Substantia nigra (tissue), 51 donors: ENCODE measurements at places on chromosomes 11 and 22.

GRCh38 chr11:13348305-13348704 lies 70.7 kb downstream of the BMAL1 start:
- DNase-seq: no peak

DNA sequence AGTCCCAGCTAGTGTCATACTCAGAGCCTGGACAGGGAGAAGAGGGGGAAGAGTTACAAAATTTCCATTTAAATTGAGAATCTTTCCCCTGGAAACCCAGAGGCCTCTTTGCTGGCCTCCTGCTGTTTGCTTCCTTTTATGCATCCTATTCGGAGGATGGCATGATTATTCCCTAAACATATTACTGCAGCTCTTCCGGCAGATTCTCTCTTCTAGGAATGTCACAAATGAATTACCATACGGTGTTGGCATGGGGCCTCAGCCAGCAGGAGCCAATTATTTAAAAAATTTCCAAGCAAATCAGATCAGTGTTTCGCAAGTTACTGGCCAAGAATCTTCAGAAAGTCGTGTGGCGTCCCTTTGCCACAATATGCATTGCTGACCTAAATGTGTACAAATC lies 326.7 kb upstream of the NCAM1 start:
- DNase-seq: no peak

GRCh38 chr11:104965735-104966134 lies 2.6 kb downstream of the CASP4 start:
- DNase-seq: no peak

DNA sequence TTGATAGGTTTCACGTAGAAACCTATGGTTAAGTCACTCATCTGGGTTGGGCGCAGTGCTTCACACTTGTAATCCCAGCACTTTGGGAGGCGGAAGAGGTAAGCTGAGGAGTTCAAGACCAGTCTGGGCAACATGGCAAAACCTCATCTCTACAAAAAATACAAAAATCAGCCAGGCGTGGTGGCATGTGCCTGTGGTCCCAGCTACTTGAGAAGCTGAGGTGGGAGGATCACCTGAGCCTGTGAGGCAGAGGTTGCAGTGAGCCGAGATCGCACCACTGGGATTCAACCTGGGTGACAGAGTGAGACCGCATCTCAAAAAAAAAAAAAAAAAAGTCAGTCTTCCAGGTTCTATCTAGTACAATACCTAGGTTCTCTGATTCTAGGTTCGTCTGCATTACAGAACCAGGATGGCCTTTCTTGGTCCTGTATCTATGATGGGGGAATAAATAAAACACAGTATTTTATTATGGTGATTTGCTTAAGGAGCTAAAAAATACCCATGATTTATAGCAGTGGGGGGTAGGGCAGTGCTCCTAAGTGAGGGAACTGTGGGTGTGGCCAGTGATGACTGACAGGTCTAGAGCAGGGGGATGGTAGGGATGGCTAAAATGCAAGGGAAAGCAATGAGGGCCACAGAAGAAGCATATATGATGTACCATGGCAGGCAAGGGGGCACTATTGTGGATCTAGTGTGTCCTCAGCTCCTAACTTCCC lies 65.5 kb upstream of the NUP160 start:
- DNase-seq: no peak

DNA sequence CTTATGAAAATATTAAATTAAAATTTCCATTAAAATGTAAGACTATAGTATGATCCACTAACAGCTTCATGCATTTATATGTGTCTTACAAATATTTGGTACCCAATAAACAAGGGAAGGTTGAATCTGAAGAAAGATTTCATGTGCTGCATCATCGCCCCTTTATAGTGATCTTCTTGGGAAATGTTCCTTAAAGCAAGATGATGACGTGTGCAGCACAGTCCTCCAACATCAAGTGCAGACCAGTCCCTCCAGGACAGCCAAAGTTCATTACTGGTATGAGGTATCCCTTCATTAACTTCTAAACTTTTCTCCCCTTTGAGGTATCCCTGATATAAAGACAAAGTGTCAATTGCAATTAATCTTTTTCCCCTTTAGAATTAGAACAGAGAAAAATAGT lies 567.0 kb downstream of the METTL15 start:
- no peak for DNase-seq

GRCh38 chr11:100681064-100681502 lies 6.0 kb upstream of the ARHGAP42 start:
- no peak for DNase-seq

- DNase-seq: no peak
Observed at GRCh38 chr22:24099071-24099470, 82.2 kb upstream of the SUSD2 start.

GRCh38 chr11:60315871-60316270 lies 11.2 kb upstream of the MS4A6E start:
- DNase-seq: no peak

GRCh38 chr11:34488855-34489557 lies 24.6 kb downstream of the ELF5 start:
- no peak for DNase-seq

GRCh38 chr11:130871616-130872015 lies 44.7 kb downstream of the SNX19 start:
- no peak for DNase-seq

- DNase-seq: no peak
Observed at GRCh38 chr11:45715418-45715817, 50.0 kb upstream of the CHST1 start.

DNA sequence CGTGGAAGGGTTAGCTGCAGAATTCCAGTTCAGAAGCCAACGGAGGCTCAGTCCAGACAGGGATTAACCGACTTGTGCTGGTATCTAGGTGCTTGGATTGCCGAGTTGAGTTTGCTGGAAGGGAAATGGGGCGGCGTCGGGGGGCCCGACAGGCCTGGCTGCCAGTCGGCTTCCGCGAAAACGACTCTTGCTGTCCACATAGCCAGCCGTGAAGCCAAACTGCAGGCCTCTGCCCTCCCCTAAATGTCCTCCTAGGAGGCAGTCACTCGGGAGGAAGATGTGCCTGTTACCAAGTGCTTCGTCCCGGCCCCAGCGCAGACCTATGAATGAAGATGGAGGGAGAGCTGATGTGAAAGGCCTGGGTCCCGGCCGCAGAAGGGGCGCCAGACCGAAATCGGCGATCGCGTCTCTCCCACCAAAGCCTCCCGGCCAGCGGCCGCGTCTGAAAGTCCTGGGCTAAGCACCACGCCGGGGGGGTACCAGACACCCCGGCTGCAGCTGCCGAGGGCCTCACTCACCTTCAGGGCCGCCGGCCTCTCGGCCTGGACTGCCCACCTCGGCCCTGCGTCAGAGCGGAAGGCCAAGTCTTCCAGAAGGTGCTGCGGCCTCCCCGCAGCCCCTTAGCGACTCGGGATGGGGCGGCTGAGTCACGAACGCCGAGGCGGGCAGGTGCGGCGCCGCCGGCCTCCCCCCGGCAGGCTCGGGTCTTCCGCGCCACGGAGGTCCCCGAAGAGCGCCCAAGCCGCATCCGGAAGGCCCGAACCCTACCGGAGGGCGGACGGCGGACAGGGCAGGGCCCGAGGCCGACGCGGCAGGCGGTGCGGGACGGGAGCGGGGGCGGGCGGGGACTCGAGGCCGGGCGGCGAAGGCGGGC lies 7.5 kb downstream of the DPAGT1 start:
- no peak for DNase-seq

GRCh38 chr11:127627204-127627603 lies 626.6 kb upstream of the KIRREL3 start:
- DNase-seq: no peak

GRCh38 chr11:48341466-48341865 lies 16.7 kb downstream of the OR4C3 start:
- DNase-seq: no peak

DNA sequence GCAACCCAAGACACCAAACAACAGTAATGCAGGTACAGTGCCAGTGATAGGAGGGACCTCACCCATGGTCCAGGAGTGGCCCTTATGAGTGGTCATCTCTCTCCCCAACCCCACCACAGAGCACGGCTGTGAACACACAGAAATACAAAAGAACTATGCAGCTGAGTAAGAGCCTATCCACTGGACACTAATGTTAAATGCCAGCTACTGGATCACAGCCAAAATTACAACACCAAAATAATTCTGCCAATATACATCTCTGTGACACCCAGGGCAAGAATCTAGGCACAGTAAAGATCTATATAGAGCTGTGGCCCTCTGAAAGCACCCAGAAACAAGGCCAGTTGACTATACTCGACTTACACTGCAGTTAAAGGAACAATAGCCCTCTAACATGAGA lies 22.8 kb upstream of the GPR83 start:
- no peak for DNase-seq

DNA sequence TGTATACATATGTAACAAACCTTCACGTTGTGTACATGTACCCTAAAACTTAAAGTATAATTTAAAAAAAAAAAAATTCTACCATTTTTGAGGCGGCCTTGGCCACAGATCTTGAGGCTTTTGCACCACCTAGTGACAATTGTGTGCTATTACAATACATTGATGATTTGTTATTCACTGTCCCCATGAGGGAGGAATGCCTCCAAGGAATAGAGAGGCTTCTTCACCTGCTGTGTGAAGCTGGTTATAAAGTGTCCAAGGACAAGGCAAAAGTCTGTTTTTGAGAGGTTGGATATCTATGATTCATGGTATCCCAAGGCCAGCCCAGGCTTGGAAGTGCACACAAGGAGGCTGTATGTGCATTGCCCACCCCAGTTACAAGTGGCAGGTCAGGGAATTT lies 30.7 kb downstream of the SLC22A25 start:
- no peak for DNase-seq

- DNase-seq: no peak
Observed at GRCh38 chr11:96311120-96311568, 31.9 kb downstream of the MAML2 start.

- DNase-seq: no peak
Observed at GRCh38 chr22:36743591-36744412, 32.1 kb downstream of the IFT27 start.

- no peak for DNase-seq
Observed at GRCh38 chr11:67647471-67647870, 3.1 kb downstream of the ACY3 start.

DNA sequence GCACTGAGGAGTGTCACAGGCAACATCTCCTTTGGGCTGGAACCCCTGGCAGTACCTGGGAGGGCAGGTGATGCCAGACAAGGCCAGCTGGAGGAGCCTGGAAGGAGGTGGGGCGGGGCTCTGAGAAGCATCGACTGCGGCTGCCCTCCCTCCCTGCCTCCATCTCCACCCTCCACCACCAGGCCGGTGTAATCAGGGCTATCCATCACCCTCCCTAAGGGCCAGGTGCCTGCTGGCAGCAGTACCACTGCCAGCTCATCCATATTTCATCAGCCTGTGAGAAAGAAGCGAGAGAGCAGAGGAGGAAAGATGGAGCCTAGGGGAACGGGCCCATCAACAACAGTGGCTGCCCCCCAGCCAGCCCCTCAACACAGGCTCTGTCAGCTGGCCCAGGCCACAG lies 51.4 kb upstream of the RASD2 start:
- no peak for DNase-seq

- no peak for DNase-seq
Observed at GRCh38 chr11:121950160-121950559, 165.9 kb downstream of the BLID start.

- no peak for DNase-seq
Observed at GRCh38 chr11:16873289-16873688, 134.8 kb downstream of the C11orf58 start.

GRCh38 chr11:95542868-95543551 lies 246.6 kb downstream of the FAM76B start:
- DNase-seq: no peak

DNA sequence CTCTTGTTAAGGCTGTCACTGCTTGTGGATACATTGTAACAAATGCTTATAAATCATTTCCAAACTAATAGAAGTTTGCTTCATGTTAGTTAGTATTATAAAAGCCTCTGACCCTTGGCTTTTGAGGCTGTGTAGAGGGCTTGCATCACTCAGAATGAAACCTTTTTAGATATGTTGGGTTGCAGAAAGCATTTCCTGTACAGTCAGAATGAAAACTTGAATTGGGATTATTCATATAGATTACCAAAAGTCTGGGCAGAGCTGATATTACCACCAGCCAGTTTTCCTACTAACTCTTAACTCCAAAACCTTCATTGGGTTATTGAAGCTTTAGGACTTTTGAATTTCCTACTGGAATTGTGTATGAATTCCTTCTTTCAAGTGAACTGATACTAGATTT lies 12.0 kb downstream of the KMT2A start:
- DNase-seq: no peak

GRCh38 chr11:38005597-38005996 lies 1407.6 kb upstream of the RAG2 start:
- no peak for DNase-seq

- no peak for DNase-seq
Observed at GRCh38 chr11:33787076-33787475, 12.8 kb upstream of the FBXO3 start.

- DNase-seq: no peak
Observed at GRCh38 chr11:34495724-34496377, 17.7 kb downstream of the ELF5 start.

DNA sequence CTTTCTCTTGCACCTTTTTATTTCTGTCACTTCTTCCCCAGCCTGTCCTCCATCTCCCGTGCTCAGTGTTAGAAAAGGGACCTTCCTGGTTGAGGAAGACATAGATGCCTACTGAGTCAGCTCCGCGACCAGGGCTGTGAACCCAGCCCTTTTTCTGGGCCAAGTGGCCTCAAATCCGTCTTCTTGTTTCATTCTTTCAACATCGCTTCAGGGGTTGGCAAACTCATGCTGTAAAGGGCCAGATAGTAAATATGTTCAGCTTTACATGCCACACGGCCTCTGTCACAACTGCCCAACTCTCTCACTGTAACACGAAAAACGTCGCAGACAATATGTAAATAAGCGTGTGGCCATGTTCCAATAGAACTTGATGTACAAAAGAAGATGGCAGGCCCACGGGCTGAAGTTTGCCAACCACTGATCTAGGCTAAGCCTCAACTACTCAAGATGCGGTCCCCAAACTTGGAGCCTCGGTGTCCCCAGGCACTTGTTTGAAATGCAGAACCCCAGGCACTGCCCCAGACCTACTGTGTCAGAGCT lies 338.4 kb downstream of the MN1 start:
- DNase-seq: no peak

DNA sequence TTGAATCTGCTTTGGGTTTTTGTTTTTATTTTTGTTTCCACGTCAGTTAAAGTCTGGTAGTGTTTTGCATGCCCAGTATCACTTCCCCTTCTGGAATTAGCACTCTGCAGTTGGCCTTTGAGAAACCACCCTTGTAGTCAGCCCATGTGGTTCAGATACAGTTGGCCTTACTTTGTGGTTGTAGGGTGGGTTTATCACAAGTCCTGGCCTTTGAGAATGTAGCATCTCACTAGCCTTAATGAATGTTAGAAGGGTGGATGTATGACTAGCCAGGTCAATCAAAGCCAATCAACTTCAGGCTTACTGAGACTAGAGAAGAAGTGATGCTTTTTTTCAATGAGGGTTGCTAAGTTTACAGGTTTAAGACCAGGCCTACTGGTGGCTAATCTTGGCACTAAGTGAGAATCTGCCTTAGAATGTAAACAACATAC lies 19.8 kb downstream of the ARL14EP start:
- DNase-seq: no peak

DNA sequence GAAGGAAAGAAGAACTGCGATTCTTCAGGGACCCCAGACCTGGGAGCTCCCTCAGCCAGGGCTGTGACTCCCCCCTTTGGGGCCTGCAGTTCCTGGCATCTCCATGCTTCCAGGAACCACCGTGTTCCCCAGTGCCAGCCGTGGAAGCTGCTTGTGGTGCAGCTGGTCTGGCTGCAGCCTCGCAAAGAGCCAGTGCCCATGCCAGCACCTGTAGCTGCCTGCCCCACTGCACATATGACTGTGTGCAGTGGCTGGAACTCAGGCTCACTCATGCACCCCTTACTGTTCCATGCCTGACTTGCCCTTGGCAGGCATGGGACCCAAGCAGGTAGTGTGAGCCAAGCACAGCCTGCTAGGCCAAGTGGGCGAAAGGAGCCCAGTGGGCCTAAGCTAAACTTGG lies 401.3 kb downstream of the LRRC4C start:
- no peak for DNase-seq

GRCh38 chr11:83047515-83048225 lies 24.0 kb downstream of the RAB30 start:
- DNase-seq: no peak
